ENCODE measurements at places on chromosomes 7 and 10.
A peak's percentile ranks its signal among the peaks of the same experiment; 100 is the strongest.

DNA sequence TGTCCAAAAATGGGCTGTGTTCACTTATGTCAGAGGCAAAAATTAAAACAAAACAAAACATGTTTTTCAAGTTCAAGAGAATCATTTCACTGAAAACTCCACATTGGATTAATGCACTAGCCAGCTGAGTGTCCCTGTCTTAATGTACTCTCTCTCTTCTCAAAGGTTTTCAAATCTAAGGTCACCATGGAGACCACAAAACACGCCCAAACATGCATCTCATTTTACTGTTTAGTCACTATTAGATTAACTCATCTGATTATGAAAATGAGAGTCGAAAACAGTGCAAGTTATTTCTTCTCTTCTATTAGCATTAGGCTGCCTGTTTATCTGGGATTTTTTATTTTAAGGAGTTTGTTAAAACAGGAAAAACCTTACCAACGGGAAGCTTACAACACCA is 70.8 kb upstream of the ASAH2 start:
- peak; percentile 38 for DNase-seq

DNA sequence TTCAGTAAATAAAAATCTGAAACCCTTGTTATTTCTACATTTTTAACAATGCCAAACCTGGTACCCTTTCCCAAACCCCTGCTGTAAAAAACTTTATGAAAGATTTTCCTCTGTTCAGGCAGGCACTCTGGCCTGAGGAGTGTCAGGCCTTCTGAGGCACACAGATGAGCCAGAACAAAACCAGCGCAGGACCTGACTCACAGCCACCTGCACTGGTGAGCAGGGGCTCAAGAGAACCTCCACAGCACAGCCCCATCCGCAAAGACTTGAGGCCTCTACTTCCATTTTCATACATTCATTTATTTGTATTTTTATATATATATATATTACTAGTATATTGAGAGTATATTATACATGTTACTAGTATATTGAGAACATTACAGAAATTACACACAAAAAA is 49.4 kb downstream of the COBL start:
- no peak for DNase-seq

GRCh38 chr7:34107276-34107675 is 201.9 kb downstream of the BMPER start:
- DNase-seq, result peak; percentile 77

DNA sequence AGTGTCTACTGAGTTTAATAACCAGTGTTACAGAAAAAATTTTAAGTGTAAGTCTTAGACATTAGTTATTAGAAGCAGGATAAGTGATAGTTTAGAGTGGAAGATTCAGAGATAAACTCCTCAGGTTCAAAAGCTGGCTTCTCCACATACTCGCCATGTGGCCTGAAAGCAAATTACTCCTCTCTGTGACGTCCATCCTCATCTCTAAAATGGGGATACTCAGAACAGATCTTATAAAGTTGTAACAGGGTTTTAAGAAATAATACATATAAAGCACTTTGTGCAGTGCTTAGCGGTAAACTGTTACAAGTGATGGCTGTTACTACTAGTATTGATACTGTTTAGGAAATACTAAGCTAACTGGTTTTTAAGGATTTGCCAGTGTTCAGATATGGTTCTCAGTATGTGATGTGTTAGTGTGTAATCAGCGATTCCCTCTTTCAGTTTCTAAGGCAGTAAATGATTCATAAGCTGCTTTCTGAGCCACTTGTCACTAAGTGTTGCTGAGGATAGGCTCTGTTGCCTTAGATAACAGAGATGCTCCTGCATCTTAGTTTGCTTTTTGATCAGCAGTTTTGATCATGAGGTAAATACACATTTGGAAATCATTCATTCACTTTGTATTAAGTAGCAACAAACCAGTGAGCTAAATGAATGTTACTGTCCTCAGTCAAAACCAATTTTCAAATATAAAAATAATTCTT is 58.7 kb downstream of the CYP51A1 start:
- no peak for DNase-seq

- DNase-seq, result no peak
These were observed 147.1 kb upstream of the MYO3A start for GRCh38 chr10:25786899-25787298.

GRCh38 chr10:84826704-84827103 is 498.3 kb downstream of the CCSER2 start:
- peak; percentile 32 for DNase-seq

- DNase-seq, result no peak
These were observed 65.4 kb downstream of the GRK5 start for GRCh38 chr10:119272736-119273135.

GRCh38 chr7:158274996-158275395 is 312.6 kb downstream of the PTPRN2 start:
- DNase-seq, result no peak

DNA sequence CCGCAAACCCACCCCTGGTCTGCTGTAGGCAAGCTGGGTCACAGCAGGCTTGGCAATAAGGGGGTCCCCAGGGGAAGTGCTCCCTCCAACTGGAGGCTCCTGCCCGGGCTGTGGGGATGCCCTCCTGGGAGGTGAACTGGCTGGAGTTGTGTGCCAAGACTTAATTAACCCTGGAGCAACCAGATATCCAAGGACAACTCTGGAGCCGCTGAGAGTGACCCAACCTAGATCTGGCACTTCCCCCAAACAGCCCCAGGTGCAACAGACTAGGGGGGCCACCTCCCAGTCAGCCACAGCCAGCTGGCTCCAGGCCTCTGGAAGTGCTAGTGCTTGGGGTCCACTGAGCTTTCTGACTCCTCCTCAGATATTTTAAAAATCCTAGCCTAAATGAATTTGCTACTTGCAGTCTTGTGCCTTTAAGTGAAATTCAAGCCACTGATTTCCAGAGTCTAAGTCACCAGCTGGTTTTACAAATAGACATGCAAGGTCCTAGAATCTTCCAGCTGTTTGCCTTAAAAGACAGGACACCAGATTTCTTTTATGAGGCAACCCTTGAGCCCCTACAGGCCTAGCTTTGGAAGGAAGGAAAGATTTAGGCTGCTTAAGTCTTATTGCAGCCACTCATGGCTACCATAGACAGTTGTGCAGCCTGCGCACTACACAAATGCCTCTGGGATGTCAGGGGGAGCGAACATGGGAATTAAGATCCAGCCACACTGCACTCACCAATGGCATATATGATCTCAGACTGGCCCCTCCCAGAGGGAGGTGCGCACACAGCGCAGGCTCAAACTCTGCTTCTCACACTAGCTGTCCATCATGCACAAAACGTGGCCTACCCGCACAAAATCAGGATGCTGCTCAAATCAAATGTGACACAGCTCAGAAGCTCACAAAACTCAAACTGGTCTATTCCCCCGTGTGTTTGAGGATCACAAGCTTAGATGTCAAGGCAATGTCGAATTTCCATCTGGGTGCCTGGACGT is 42.6 kb upstream of the MYL10 start:
- DNase-seq, result no peak

- DNase-seq, result no peak
These were observed 58.4 kb upstream of the FGL2 start for GRCh38 chr7:77258014-77258413.

GRCh38 chr7:74173491-74173865 is 678 bp upstream of the EIF4H start:
- DNase-seq, result no peak

DNA sequence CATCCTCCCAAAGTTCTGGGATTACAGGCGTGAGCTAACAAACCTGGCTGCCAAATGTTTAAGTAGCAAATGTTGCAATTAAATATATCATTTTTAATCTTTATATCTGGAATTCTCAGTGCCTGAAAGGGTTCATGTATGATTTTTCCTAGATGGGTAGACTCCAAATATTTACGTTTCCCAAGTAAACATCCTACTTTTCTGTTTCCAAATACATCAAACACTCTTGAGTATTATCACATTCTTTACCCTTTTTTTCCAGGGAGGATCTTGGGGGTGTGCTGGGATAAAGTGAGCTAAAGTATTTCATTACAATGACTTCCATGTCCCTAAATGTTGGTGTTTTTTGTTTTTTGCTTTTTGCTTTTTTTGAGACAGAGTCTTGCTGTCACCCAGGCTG is 32.9 kb upstream of the CYTH3 start:
- DNase-seq, result no peak

- DNase-seq, result peak; percentile 62
These were observed 103.1 kb downstream of the ZNF467 start for GRCh38 chr7:149670288-149670687.

DNA sequence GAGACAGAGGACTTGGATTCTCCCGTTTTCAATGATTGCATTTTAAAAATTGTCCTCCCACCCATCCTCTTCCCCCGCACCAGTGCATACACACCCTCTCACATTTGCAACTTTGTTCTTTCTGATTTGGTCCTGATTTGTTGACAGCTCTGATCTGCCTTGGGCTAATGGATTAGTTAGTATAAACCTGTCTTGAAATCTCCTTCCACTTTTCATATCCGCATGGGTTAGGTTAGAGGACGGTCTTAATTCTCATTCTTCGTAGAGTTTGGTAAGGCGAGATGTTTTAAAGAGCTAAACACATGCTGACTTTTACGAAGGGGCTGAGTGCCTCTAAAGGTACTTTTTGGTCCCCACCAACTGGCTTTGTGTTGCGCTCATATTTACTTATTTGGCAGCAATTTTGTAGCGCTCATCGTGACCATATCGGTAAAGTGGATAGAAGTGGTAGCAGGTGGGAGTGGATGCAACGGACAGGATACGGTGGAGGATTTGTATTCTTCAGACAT is 1.1 kb downstream of the AHR start:
- no peak for DNase-seq

DNA sequence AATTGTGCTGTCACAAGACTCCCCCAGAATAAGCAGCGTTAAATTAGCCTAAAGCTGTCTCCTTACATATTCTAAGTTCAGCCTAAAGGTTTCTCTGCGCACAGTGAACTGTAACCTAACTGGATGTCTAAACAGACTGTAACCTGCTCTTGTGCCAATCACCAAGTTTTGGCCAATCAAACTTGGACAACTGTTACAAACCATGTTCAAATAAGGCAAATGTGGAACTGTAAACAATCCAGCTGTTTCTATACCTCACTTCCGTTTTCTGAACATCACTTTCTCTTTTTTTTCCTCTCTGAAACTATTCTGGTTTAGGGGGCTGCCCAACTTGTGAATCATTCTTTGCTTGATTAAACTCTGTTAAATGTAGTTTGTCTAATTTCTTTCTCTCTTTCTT is 252.2 kb upstream of the HABP2 start:
- DNase-seq, result no peak

- no peak for DNase-seq
These were observed 38.1 kb upstream of the GPR141 start for GRCh38 chr7:37645282-37646050.

DNA sequence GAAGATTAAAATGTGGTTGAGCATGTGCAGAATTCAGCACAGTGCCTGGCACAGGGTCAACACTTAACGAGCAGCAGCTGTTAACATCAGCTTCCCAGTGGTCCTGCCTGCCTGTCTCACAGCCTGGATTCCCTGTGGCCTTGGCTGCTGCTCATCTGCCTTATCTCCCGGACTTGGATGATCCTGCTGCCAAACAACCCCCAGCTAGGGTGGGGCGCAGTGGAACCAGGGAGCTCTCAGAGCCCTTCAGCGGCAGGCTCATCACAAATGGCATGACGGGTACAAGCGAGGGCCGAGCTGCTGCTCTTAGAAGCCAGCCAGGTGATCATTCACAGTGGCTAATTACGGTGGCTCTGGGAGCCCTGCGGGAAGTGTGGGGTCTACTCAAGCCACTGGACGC is 13.0 kb upstream of the SMARCD3 start:
- DNase-seq, result peak; percentile 40

- no peak for DNase-seq
These were observed 239.2 kb downstream of the PTPRN2 start for GRCh38 chr7:158348446-158348845.

DNA sequence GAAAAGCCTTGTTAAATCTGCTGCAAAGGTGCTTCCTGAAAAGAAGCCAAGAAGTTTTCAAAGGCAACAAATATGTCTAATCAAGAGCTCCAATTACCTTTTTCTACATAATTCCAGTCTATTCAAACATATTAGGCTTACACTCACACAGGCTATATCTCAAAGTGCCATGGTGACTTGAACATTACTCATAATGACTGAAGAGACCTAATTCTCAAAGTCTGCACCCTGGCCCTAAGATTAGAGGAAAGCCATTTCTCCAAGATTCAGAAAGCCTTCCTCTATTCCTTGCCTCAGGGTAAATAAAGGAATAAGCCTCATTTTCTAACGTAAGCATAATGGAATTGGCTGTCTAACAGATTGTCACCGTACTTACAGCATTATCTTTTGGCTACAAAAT is 78.3 kb upstream of the THSD7A start:
- no peak for DNase-seq

GRCh38 chr10:12661671-12662070 is 312.3 kb downstream of the CAMK1D start:
- DNase-seq, result no peak
